ENCODE measurements at places on chromosomes 3 and 15.
A peak's percentile ranks its signal among the peaks of the same experiment; 100 is the strongest.

GRCh38 chr3:152291649-152292066 is 22.9 kb downstream of the MBNL1 start:
- no peak for DNase-seq

- DNase-seq = no peak
Observed at GRCh38 chr3:30668051-30668609, 61.7 kb downstream of the TGFBR2 start.

GRCh38 chr3:139296141-139296718 is 47.6 kb upstream of the MRPS22 start:
- no peak for DNase-seq

DNA sequence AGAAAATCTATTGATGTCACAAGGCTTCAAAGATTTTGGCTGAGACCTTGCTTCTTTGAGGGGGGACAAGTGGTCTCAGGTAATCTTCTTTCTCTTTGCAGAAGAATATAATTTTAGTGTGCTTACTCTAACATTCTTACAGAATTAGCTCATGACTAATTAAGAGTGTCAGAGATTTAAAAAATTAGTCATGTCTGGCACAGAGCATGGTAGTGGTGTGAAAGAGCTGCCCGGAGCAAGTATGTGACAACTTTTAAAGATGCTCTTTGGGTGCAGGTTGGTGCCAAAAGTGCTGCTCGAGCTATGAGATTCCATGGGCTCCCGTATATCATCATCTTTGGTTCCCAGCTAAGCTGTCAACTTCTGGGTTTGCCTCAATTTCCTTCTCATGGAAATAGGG is 31.1 kb downstream of the CYP19A1 start:
- DNase-seq = no peak

DNA sequence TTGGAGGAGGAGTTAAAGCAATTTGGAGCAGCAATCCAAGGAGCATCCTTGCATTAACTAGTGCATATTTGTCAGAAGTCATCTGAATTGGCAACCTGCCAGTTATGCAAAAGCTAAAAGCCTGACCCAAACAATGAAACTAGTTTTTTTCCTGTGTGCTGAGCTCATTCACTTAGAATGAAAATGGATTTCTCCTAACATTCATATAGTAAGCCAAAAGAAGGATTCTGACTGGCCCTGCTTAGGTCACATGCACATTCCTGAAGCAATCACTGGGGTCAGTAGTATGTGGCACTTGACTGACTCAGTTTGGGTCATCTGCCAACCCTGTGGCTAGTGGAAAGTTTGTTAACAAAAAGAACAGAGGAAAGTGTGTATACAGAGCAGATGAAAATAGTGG is 30.5 kb downstream of the OXSM start:
- peak; percentile 89 for DNase-seq

- DNase-seq = no peak
Observed at GRCh38 chr3:163391407-163392181, 1686.7 kb downstream of the SI start.

- no peak for DNase-seq
Observed at GRCh38 chr3:119778811-119779210, 3.1 kb upstream of the NR1I2 start.

DNA sequence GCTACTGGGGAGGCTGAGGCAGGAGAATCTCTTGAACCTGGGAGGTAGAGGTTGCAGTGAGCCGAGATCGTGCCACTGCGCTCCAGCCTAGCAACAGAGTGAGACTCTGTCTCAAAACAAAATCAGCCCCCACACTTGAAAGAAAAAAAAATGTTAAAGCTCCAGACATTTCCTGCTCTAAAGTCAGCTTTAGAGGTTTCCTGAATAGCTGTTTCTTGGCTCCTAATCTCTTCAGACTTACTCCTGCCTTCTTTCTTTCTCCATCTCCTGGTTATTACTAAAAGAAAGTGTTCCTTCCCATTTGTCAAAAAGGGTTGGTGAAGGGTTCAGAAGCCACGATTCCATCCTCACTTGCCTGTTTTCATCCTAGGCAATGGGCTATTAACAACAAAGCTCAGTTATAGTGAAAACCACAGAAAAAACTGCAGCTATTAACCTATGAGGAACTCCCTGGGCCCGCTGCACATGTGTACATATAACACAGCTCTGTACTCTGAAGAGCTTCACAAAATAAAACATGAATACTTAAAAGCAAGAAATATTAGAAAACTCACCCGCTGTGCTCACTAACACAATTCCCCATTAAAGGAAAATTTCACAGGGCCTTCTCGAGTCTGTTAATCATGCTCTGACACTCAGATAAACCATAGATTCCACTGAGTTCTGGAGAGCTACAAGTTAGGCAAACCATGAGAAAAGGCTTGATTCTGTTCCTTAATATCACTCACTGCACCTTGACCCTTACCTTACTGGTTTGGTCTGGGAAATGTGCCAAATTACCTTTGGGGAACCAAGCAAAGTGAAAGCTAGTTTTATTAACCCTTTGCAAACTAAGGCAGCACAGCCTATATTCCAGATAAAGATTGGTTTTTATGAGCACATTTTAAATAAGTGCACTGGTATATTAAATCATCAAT is 89.9 kb upstream of the TSPAN3 start:
- no peak for DNase-seq

DNA sequence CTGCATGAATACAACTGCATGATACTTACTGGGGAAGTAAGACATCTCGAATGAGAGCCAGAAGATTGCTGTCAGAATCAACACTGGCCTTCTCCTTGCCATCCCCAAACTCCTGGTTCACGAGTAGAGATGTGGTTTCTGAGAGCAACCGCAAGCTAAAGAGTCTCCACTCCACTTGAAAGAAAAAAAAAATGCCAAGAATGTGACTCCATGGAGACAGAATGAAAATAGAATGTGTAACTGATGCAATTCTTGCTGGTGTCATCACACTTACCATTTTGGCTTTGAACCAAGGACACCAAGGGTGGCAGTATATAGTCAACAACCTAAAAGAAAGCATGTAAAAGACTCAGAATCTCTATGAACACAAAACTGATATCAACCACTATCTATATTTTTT is 280.4 kb downstream of the ULK4 start:
- DNase-seq = peak; percentile 88

GRCh38 chr3:53464424-53464823 is 30.0 kb upstream of the CACNA1D start:
- DNase-seq = no peak

DNA sequence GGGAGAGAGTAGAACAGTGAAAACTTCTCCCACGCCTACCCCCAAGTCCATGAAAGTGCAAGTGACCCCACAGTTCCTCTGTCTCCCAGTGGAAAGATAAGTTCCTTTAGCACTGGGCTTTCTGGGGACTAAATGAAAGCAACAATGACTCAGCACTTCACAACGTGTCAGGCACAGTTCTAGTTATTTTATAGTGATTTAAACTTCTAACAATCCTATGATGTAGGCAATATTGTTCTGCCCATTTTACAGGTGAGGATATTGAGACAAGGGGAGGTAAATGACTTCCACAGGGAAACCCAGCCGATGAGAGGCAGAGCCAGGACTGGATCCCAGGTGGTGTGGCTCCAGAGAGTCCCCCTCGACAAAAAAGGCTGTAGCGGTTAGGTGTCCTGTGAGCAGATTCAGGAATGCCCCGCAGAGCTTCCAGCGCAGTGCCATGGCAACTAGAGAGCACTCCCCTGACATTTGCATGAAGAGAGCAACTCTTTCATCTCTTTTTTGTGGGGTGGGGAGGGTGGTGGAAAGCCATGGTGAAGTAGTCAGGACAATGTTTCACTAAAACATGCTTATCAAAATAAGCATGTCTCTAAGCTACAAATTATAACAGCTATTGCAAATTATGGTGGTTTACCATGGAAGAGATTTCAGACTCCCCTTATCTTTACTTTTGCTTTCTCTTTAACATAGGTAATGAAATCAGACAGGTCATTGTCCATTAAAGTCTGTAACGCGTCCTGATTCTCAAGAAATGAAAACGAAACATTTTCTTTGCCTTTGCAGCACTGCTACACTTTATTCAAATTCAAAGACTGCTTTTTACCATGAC is 62.1 kb downstream of the NR2F2 start:
- no peak for DNase-seq

GRCh38 chr3:57484563-57484962 is 59.6 kb downstream of the DNAH12 start:
- no peak for DNase-seq

DNA sequence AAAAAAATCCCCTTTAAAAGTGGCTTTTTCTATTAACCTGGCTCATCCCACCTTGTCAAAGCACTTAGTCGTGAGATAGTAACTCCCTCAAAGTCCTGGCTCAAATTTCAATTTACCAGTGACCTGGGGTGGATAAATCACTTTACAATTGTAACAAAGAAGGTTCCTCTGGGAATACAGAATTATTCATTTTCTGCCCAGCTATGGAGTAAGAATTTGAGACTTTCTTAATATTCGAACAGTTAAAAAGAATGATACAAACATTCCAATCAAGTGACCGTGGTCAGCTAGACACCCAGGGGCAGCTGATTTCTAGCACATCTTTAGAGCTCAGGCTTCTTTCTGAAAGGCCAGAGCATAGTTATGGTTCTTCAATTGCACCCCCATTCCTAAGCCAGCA is 291.0 kb upstream of the TGFBR2 start:
- no peak for DNase-seq

DNA sequence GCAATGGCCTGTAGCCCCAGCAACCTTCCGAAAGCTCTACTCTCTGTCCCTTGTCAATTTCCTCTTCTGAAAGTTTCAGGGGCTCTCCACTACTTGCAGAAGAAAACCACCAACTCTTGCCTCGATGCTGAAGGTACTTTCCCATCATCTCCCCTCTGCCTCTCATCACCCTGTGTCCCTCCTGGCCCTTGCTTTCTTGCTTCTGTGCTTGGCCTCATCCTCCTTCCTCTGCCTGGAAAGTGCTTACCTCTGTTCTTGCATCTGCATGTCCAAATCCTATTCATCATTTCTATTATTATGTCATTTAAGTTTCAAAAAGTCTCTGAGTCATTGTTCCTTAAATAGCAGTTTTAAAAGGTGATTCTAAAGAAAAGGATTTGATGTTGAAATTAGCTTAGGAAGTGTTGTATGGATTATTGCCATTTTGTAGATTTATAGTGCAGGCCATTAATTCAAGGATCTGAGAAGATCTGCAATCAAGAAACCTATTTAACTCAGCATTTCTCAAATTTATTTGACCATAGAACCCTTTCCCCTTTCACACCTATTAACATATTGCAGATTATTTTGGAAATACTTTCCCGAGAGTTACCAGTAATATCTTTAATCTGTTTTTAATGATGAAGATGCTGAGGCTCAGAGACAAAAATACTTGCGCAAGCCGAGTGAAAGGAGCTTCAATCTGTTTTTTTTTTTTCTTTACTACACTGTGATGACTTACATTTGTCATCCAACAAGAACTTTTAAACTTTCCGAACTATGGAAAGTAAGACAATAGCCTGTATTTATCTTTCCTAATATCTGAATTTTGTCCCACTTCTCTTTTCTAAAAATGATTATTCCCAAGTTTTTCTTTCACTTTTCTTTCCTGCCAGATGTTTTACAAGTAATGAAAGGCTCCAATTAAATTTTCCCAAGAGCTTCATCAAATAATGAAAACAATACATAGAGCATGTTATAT is 22.3 kb upstream of the CFAP161 start:
- DNase-seq = no peak

DNA sequence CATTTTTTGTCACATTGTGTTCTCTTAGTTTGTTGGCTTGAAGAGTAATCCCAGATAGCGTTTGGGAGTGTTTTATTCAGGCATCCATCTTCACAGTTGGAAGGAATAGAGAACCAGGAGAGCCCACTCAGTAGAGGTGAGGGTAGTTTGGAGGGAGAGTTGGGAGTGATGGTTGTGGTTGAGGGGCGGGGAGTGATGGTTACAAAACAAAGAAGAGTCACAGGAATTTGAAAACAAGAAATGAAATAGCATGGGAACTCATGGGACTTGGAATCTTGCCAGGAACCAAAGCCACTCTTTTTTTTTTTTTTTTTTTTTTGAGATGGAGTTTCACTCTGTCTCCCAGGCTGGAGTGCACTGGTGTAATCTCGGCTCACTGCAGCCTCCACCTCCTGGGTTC is 36.3 kb downstream of the DUT start:
- DNase-seq = no peak

- DNase-seq = peak; percentile 18
Observed at GRCh38 chr3:74465715-74466410, 148.6 kb downstream of the CNTN3 start.

DNA sequence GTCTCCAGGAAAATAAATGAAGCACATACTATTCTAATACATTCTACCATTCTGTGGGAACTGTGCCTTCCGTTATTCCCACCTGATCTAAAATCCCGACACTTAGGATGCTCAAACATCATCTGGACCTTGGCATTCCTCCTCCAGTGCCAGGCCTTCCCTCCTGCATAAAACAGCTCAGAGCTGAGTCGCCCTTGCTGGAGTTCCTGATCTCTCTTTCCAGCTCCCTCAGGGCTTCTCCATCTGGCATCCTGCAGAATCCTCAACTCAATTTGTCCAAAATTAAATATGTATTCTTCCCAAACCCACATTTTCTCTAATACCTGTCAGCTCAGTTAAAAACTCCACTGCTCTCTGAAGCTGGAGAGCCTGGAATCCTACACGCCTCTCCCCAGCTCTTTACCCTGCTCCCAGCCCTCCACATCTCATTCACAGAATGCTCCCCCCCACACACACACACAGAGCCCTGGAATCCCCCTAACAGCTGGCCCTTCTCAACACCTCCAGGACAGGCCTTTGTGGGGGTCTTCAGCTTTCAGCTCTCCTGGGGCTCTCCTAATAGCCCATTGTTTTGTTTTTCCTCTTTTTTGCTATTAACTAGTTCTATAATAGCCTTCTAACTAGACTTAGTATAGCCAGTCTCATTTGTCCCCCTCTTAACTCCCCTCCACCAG is 78.5 kb downstream of the HMG20A start:
- DNase-seq = no peak

DNA sequence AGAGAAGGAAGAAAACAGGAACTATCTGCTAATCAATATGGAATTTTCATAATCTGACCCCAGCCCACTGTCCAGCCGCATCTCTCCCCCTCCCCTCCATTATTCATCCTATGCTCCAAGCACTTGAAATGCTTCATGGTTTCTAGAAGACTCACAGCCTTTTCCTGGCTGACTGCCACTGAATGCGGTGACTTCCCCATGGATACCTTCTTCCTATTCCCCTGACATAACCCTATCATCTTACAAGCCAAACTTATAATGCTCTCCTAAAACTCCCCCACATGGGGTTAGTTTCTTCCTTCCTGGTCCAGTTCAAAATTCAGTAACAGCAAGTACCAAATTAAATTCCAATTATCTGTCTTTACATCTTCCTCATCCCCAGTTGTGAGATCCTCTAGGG is 31.2 kb upstream of the PTX3 start:
- peak; percentile 17 for DNase-seq

DNA sequence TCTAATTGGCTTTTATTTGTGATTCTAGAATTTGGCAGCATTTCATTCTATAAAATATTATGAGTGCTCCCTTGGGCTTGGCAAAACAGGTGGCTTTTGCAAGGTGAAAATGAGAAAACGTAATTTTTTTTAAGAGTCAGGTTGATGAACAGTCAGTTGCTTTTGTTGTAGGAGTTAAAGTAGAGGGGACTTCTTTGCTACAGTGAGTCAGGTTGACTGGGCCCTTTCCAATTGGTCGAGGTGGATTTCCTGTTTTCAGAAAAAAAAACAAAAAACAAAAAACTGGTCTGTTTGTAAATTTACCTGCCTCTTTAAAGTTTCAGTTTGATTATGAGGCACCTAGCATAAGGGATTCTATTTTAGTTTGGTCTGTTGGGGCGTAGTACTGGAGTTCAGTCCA is 1469.4 kb upstream of the GBE1 start:
- DNase-seq = no peak

Measured in fibroblast of the conjunctiva (primary cell).